Hematopoietic multipotent progenitor cell treated with erythropoietin and hydrocortisone succinate and interleukin-3 and kit ligand, for 6 days (in vitro differentiated cells): ENCODE measurements at places on chromosomes 16 and 17.

- peak; percentile 79 for DNase-seq
Observed at GRCh38 chr16:68764862-68765261, 27.8 kb downstream of the CDH1 start.

DNA sequence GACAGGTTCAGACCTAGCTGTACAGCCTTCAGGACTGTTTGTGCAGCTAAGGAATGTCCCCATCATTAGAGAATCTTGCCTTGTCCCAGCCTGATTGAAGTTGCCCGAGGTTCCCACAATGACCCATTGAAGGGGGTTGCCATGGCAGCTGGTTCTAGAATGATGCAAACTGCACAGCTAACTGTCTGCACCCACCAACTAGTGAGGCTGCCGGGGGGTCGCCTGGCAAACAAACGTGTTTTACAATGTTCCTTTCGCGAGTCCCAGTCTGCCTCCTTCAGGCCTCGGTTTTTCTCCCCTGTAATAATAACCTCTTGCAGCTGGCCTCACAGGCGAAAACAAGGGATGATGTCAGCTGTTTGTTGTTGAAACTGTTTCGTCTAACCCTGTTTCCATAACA, 5.5 kb downstream of the C16orf96 start:
- no peak for DNase-seq

DNA sequence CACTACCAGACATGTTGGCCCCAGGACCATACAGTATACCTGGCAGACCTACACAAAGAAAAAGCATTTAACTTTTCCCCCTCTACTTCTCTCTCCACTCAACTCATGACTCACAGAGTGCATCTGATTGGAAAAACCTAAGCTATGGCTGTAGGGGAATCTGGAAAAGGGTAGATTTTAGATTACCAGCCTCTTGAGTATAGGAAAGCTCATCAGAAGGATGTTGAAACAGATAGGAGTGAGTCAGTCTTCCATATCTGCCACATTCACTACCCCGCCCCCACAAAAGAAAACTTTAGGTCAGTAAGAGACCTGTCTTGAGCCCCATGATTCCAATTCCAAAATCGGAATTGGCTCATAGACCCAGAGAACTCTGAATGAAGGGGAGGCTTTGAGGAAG, 12.3 kb downstream of the KRT9 start:
- no peak for DNase-seq

DNA sequence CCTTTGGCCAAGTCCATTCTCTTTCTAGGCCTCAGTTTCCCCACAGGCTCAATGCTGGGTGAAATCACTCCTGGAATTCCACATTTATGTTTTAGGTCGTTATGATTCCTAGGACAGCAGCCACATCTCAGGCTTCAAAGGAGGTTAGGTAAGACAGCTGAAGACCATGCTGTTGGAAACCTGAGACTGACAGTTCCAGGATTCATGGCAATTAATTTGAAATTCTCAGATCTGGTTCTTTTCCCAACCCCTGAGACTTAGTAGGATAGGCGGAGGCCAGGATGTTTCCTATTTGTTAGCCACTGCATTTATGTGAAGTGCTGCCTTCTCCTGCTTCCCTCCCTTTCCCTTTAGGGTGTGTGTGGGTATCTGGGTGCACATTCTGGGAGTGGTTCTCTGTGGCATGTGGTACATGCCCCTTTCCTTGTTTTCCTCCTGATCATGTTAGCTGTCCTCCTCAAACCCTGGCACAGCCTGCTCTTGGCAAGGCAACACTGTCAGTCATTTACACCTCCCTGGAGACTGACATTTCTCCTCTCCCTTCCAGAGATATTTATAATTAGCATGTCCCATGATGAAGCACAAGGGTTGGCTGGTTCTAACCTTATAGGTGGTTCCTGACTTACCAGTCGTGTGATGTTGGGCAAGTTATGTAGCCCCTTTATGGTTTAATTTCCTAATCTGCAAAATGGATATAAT, 91.4 kb upstream of the SALL1 start:
- DNase-seq: no peak

GRCh38 chr16:2912330-2913199, 834 bp downstream of the FLYWCH1 start:
- peak; percentile 50 for DNase-seq

DNA sequence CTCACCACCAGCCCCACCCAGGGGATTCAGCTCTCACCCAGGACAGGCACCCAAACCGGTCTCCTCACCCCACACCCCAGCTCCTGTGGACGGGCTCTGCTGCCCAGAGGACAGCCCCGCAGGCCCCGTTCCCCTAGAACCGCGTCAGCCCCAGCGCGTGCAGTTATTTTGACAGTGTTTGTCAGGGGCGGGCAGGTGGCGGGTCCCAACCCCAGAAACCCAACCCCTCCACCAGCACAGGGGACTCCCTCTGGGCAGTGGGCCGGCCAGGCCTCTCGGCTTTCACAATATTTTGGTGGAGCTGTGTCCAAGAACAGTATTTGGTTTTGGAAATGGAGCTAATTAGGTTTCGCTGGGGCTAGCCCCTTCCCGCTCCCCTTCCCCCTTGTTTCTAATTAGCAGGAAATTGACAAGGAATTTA, 44.8 kb downstream of the BAHCC1 start:
- no peak for DNase-seq

GRCh38 chr16:84220851-84221250, 19.0 kb downstream of the KCNG4 start:
- no peak for DNase-seq

DNA sequence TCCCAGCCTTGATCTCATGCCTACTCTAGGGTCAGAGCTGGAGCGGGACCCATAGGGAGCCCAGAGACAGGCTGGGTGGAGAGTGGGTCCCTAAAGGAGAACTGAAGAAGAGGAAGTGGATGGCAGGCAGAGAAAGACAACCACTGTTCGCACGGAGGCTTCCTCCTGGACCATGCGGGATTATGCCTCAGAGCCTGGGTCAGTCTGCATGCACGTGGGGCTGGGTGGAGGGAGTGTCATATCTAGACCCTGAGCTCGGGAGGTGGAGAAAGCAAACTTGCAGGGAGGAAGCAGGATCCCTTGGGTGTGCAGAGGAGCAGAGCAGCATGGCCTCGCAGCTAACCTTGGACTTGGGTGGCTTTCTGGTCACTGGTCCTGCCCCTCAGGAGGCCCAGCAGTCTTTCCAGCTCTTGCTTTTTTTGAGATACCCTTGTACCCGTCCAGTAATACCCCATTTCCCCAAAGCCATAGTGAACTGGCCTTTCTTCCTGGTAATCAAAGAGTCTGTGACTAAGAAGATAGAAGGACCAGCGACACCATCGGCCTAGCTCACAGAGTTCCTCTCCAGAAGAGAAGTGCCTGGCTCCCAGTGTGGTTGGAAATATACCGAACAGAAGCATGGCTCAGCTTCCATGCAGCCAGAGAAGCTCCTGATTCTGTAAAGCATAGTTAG, 344.2 kb downstream of the CPPED1 start:
- peak; percentile 52 for DNase-seq

- no peak for DNase-seq
Observed at GRCh38 chr17:68304706-68305105, 13.4 kb downstream of the ARSG start.

DNA sequence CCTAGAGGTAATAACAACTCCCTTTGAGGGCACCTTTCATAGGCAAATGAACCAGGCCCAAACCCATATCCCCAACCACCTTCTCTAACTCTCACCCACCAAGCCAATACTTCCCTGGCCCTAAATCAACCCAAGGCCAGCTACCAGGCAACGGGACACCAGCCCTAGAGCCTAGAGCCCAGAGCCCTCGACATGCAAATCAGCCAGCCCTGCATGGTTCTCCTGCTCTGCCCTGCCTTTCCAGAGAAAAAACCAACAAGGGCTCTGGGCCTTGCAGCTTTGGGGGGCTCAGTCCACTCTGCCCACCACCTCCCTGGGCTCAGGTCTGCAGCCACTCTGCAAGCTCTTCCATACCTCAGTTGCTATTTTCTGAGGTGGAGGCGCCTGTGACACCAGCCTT, 55.0 kb downstream of the PITPNM3 start:
- no peak for DNase-seq

DNA sequence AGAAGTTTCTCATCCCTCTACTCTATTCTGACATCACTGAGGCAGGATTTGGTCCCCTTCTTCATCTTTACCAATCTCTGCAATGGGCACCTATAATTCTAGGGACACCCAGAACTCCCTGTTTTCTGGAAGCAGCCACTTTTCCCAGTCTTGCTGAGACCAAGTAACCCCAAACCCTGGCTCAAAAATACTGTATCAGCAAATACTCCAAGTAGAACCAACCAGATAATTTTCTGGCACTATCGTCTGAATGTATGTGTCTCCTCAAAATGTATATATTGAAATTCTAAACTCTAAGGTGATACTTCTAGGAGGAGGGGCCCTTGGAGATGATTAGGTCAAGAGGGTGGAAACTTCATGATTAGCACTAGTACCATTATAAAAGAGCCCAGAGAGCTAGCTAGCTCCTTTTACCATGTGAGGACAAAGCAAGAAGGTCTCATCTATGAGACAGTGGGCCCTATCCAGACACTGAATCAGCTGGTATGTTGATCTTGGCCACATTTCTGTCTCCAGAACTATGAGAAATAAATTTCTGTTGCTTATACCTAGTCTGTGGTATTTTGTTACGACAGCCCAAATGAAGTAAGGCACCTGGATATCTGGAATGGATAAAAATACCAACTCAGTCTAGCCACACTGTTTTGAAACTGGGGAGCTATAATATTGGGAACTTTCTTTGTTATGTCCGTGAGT, 464.4 kb downstream of the CDH11 start:
- no peak for DNase-seq

- peak; percentile 81 for DNase-seq
Observed at GRCh38 chr17:78783711-78784324, 1.7 kb upstream of the CYTH1 start.

- no peak for DNase-seq
Observed at GRCh38 chr17:15351478-15351840, 10.1 kb upstream of the TEKT3 start.

- no peak for DNase-seq
Observed at GRCh38 chr16:74034200-74034599, 262.4 kb upstream of the PSMD7 start.

DNA sequence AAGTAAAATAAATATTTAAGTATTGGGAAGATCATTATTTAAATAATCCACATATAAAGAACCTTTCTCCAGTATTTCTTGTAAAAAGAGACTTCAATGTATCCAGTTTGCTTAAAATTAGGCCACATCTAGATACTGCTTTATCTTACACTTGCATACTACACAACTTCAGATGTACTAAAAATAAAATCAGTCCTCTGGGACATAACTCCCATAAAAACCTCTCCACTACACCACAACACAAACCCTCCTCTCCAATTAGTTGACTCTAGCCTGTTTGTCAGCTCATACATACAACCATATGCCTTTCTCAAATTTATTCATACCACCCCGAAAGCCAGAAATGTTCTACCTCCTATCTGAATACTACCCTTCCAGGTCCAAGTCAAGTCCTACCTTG, 21.6 kb downstream of the SPOP start:
- peak; percentile 29 for DNase-seq

- DNase-seq: no peak
Observed at GRCh38 chr17:76696763-76697701, 13.7 kb downstream of the MXRA7 start.

DNA sequence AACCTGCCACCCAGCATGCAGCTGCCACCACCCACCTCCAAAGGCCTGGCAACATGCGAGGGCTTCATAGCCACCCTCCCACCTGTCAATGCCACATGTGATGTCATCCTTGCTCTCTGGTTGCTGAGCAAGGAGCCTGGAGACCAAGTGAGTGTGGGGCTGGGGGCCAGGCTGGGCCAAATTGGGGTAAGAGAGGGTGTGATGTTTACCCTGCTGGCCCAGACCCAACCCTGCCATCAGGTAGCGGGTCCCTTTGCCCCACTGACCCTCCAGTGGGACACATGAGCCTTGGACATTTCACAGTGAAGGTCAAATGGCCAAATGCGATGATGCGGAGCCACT, 8.9 kb downstream of the ALOX15B start:
- no peak for DNase-seq

DNA sequence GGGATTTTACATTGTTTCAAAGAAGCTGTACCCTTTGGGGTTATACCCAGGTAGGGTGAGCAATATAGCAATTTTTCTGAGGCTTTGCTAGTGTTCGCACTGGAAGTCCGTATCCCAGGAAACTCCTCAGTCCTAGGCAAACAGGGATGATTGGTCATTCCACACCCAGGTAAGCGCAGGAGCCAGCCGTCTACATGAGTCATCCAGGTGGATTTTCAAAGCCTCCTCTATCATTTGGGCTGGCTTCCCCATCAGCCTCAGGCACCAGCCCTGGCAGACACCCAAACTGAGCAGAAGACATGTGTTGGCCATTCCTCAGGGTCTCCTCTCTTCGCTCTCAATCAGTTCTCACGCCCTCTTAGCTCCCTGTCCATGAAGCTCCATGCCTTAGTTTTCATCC, 135.6 kb downstream of the AIPL1 start:
- DNase-seq: no peak

GRCh38 chr17:65530523-65531255, 30.8 kb downstream of the AXIN2 start:
- DNase-seq: no peak

- DNase-seq: no peak
Observed at GRCh38 chr17:69918164-69918563, 156.9 kb upstream of the KCNJ16 start.

DNA sequence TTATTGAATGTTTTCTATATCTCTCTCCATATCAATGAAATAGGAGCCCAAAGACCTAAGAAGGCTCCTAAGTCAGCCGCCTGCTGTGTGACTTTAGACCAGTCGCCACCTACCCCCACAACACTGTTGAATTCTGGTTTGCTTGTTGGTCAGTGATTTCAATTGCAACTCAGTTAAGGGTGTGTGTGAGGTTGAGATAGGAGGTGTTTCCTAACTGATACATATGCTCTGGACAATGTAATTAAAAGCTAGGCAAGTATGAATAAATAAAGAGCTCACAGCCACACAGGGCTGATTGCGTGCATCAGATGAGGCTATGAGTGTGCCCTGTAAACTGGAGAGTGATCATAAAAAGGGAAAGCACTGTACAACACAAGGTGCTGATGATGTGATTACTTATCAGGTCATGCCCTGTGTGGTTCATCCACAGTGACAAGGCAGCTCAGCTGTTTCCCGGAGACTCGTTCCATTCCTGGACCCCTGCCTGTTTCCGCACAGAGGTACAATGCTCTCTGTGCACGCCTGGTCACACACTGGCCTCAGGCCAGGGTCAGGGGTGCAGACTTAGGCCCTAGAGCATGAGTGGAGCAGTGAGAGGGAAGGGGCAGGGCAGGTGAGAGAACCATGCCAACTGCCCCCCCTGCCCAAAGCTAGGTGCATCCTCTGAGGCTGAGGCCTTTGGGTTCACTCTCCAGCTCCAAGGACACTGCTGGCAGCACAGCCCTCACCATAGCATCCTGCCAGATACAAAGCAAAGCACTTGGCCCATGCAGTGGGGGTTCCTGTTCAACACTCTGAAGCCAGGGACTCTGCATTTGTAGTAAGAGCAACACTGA, 3.3 kb upstream of the KRT35 start:
- peak; percentile 35 for DNase-seq

DNA sequence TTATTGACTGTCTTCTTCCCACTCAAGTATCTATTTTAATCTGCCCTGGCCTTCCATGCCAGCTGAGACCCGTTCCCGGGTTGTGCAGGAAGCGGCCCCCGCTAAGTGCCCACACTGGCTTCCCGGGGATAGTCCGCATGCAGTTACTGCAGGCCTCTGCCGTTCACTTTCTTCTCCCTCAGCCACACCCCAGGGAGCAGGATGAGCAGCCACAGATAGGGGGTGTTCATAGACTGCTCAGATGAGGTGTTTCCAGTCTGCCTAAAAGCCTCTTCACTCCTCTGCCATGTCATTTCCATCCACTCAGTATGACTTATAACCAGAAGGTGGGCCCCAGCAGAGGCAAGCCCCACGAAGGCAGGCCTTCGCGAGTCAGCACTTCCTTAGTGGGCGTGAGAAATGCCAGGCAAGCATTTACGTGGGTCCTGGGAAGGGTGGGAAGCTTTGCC, 7.7 kb downstream of the MED9 start:
- peak; percentile 51 for DNase-seq

GRCh38 chr17:32517982-32518381, 31.2 kb downstream of the CDK5R1 start:
- no peak for DNase-seq
